Left ventricle myocardium superior (tissue), 1 donor: ENCODE measurements at places on chromosomes 3 and 15. TPM values are rescaled to one million over a fixed set of nuclear protein-coding genes. Genes with fewer than 3 reads are reported as not detected.

DNA sequence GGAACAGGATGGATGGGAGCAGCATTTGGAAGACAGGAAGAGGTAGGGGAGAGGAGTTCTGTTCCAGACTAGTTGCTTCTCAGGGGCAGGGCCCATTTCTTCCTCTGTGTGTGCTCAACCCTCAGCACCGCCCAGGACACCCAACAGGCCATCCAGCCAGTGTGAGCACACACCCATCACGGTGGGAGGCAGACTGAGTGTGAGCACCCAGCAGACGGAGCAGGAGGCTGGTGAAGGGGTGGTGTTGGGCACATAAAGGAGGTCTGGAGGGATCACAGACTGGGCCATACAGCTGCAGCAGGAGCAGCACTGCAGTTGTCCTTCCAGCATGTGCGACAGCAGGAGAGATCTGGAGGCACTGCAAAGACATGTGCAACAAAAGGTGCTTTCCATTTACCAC, 88.4 kb upstream of the PLXNA1 start:
- no peak for DNase-seq

DNA sequence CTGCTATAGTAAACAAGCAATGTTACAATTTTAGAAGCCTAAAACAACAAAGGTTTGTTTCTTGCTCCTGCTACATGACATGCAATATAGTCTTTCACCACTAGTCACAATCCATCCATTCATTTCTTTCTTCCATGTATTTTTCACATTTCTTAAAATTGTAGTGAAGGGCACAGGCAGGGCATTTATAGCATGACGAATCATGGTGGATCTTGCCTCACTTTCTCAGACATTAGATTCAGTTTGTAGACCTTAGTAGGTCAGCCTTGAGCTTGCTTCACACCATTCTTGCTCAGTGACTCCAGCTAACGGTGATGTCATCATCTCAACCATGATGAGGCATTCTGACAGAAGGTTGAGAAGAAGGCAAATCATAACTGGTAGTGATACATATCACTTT, 546.8 kb downstream of the TBL1XR1 start:
- DNase-seq = no peak

DNA sequence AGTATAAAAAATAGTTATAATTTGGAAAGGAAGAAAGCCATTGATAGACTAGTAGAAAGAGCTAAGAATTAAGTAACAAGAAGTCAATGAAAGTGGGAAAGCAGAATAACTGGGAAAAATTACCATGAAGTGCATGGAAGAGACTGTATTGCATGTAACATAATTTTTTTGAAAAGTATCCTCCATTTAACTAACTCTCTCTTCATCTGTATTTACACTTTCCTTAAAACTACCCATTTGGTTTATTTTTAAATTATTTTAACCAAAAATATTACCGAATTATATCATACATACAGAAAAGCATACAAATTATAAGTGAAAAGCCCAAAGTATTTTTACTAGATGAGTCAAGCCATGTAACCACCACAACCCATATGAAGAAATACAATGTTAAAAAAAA, 1009.9 kb upstream of the SEMA6D start:
- no peak for DNase-seq

DNA sequence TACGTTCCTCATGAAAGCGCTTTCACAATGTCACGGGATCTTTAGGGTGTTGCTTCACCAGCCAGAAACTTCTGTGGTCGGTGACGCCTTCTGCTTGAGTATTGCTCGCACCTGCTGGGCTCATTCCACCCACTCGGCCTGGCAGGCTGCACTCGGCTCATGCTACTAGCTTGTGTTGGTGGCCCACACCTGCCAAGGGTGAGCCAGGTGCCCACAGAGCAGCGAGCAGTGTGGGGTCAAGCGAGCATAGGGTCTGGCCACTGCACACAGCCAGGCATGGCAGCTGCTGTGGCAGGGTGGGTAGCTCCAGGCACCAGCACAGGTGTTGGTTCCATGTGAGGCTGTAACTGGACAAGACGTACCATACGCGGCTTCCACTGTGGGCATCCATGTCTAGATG, 202.9 kb upstream of the CADM2 start:
- DNase-seq = no peak

DNA sequence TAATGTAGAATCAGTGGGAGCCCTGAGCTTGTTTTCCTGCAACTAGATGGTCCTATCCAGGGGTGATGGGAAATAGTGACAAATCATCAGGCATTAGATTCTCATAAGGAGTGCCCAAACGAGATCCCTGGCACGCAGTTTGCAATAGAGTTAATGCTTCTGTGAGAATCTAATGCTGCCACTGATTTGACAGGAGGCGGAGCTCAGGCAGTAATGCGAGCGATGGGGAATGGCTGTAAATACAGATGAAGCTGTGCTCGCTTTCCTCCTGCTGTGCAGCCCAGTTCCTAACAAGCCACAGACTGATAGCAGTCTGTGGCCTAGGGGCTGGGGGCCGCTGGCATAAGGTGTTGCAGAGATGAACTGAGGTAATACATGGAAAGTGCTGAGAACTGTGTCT, 28.3 kb upstream of the TMEM42 start:
- DNase-seq = peak; percentile 33

DNA sequence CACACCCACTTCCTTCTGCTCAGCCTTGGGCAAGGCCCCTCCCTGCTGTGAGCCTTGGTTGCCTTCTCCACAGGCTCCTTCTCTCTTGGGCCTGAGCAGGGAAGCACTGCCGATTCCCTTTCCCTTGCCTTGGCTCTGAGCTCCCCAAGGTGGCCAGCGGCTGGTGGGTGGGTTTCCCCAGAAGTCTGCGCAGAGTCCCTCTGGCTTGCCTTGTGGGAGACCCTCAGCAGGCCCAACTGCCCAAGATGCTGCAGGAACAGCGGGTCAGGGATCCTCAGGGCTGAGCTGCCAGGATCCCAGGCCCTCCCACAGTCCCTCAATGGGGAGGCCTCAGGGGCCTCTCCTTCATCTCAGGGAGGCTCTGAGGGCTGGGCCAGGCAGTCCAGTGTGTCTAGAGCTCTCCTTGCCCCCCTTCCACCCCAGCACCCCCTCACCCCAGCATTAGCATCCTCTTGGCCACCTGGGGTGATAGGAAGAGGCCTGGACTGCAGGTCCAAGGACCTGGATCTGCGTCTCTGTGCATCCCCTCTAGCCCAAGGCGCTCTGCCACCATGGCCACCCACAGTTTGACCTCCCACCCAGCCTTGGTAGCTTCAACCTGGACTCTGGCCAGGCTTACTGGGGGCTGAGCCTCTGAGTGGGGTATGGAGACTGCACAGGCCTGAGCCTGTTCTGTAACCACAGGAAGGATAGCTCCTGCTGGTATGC, 68.6 kb downstream of the EXOG start:
- no peak for DNase-seq

DNA sequence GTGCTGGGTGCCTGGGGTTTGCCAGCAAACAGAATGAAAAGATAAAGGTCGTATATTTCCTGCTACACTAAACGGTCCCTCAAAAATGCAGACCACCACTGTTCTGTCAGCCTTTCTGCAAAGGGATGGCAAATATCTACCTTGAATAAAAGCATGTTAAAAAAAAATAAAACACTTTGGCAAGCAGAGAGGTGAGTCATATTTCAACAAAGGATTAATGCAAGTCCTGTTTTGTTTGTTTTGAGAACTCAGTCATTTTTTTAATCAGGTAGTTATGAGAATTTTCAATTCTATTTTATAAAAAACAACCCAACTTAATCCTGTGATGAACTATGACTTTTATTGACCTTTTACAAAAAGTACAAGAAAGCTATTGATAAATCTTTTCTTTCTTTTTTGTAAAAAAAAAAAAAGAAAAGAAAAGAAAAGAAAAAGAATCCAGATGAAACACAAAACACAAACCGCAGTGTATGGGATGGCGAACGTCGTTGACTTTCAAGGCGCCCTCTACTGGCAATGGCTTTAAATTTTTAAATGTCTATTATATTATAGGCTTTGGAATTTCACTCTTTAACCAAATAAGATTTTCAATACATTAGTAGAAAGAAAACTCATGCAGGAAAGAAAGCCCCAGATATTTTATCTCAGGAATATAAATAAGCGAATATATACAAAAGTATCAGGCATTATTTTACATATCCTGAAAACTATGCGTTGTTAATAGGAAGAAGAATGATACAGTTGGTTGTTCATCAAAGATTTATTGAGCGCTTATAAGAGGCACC, 87.8 kb downstream of the NCEH1 start:
- DNase-seq = no peak

DNA sequence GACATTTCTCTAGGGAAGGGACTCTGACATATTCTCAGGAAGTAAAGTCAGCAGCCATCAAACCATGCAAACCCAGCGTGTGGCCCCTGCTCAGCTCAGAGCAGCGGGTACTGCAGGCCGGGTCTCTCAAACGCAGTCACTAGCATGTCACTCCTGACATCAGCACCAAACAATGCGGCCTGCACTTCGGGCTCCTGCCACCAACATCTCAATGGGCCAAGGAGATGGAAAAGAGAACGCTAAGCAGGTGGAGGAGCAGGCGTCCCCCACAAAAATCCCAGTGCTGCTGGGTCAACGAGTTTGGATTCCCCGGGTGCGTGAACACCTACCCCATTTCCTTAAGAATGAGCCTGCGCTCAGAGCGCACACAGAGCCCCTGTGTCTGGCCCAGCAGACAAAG, 9.9 kb upstream of the SPTBN5 start:
- no peak for DNase-seq

DNA sequence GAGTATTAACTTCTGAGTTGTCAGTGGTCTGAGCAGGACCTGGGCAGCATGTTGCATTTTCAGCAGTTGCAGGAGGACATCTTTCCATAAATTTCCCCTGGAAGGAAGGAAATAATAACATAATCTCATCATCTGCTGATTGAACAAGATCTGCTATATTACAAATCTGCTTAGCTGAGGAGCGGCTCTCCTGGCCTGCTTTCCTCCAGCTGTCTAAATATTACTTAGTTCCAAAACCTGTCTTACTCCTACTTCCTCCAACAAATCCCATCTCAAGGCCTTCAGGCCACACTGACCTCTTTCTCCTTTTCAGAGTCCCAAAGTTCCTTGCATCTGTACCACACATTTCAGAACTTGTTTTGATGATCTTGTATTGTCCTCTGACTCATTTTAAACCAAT, 364.4 kb upstream of the MCTP2 start:
- DNase-seq = no peak

DNA sequence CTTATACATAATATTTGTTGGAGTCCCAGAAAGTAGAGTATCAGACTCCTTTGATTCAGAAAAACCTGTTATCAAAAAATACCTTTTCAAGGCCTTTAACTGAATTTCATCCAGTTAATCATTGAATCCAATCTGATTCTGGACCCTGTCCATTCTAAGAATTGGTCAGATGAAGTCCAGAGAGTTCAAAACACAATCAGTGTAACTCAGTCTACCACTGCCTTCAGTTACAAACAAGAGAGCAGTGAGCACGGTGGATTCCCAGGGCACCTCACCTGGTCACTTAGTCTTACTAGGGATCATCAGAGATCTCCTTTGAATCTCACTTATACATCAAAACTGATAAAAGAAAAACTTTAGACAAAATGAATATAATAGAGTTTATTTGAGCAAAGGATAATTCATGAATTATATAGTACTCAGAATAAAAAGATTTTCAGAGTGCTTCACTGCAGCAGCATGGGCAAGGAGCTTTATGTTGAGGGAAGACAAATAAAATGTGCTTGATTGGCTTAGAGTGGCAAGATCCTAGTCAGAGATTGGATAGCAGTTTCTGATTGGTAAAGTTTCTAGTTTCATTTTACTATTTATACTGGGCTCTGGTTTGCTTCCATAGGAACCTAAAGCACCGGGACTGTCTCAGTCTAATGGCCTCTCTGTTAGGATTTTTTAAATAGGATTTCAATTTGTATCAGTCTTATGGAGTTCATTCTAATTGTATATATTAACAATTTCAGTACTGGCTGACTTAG, 474.9 kb upstream of the GOLIM4 start:
- no peak for DNase-seq

DNA sequence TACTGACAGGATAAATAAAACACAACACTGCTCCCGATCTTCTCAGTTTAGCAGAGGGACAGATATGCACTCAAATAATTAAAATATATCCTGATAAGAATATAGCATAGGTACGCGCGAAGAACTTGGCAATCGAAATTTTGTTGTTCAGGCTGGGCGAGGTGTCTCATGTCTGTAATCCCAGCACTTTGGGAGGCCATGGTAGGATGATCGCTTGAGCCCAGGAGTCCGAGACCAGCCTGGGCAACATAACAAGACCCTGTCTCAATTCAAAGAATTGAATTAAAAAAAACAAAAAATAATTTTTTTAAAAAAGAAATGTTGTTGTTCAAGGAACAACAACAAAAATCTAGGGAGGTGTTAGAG, 7.6 kb downstream of the B2M start:
- no peak for DNase-seq

GRCh38 chr3:133404920-133405319, 5.1 kb downstream of the BFSP2 start:
- DNase-seq = no peak

- DNase-seq = no peak
These were observed 401.8 kb downstream of the SHQ1 start for GRCh38 chr3:72446218-72447058.

DNA sequence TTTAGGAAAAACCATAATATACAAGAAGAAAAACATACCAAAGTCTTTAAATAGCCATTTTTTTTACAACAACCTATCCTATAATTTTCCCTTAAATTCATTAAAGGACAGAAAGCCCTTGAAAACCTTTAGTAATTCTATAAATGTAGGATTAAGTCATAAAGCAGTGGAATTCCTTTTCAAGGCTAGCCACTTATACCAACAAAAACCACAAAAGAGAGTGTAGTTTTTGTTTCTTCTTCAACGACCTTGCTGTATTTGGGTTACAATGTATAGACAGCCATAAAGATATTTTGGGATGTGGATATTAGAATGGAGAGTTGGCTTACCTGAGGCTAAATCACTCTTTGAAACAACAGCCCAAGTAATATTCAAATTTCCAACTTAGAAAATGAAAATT, 296.6 kb upstream of the CDIN1 start:
- no peak for DNase-seq

GRCh38 chr3:159583662-159584061, 405.0 kb upstream of the IL12A start:
- no peak for DNase-seq

DNA sequence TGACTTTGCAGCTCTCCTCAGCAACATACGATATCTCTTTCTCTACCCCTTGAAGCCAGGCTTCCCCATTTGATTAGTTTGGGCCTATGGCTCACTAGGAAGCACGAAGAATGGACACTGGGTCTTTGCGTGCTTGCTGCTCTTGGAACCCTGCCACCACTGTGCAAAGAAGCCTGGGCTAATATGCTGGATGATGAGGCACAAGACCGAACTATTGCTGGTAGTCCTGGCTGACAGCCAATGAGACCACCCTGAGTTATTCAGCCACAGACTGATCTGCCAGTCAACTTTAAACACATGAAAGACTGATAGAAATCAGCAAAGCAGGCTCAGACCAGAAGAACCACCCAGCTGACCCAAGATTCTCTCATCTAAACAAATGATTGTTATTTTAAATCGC, 250.3 kb downstream of the CBLB start:
- no peak for DNase-seq

- DNase-seq = no peak
These were observed 64.8 kb upstream of the CSTA start for GRCh38 chr3:122260206-122260605.

- no peak for DNase-seq
These were observed 40.7 kb downstream of the ANAPC13 start for GRCh38 chr3:134445095-134445494.

- no peak for DNase-seq
These were observed 120.8 kb downstream of the RPL22L1 start for GRCh38 chr3:170749185-170749584.

- no peak for DNase-seq
These were observed 38.1 kb upstream of the TMC3 start for GRCh38 chr15:81411969-81412633.

Gene EPHB1
- 1.8 TPM for total RNA-seq

Gene KCNAB1
- total RNA-seq = 2.4 TPM

Gene GAP43
- 0.25 TPM for total RNA-seq

Gene P2RY14
- 4.4 TPM for total RNA-seq

Gene IQCF5
- not detected for total RNA-seq

Gene AHSG
- not detected for total RNA-seq
